ENCODE measurements at places on chromosomes 2 and 18.

DNA sequence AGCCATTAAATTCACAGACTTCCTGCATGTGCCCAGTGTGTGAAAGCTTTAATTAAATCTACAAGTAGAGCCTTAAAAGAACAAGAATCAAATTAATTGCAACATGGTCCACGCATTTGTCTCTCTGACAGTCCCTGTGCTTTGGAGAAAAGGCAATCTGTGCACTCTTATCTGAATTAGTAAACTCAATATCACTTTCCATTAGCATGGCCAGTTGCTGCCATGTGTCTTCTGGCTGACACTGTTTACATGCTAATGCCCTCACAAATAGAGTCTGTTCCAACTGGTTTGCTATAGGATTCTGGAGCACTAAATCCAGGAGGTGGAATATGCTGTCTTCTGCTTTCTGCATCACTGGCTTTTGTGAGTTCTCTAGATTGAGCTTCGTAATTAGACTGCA is 434.5 kb upstream of the RAB12 start:
- DNase-seq: no peak

DNA sequence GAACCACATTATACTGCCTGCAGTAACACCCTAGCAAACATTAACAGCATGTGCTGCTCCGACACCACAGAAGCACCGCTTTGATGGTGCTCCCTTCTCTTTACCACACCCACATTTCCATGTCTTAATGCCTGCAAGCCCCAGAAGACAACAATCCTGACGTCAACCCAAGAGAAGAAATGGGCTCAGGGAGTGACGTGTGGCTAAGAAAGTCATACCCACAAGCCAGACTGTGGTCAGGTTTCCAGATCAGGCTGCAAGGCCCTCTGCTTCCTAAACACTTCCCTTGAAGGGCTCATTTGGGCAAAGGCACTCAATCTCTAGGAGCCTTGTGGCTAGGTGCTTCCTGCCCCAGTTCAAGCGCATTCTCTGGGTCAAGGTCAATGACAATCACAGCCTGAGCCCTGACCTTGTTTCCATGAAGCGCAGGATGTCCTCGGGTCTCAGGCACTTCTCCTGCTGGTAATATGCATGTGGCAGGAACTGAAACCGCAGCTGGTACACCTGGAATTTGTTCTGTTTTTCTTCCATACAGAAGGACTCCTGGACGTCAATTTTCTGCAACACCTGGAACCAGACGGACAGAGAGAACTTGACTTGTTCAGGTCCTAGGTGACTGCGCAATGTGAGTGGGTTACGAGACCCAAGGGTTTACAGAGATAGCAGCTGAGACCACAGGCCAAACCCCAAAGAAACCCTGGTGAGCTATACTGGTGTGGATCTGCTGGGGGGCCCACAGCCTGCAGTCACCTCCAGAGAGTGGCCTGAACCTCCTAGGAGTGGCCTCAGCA is 67.2 kb downstream of the POLR1A start:
- DNase-seq: peak; percentile 96

DNA sequence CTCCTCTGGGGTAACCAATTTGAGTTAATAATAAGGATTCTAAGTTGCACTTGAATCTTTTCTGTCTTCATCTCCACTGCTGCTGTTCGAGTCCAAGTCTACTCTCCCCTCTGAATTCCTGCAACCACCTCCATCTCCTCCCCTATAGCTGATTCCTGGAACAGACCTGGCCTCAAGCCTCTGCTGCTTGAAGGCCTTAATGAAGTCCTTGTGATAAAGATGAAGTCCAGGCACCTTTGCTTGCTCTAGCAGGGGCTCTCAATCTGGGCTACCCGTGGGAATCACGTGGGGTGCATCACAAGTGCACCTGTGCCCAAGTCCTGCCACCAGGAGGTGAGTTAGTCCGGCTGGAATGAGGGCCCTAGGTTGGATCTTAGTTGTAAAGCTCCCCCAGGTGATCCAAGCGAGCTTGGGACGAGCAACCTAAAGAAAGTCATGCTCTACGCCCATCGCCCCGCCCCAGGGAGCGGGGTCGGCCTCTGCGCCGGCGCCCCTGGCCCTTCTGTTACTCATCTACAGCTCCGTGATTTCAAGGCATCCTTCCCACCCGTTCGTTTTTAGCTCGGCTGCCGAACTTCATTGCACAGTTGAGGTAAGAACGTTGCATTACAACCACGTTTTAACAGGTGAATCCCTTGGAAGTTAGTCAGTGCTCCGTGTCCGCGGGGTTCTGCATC is 905 bp upstream of the IAH1 start:
- DNase-seq: peak; percentile 47

DNA sequence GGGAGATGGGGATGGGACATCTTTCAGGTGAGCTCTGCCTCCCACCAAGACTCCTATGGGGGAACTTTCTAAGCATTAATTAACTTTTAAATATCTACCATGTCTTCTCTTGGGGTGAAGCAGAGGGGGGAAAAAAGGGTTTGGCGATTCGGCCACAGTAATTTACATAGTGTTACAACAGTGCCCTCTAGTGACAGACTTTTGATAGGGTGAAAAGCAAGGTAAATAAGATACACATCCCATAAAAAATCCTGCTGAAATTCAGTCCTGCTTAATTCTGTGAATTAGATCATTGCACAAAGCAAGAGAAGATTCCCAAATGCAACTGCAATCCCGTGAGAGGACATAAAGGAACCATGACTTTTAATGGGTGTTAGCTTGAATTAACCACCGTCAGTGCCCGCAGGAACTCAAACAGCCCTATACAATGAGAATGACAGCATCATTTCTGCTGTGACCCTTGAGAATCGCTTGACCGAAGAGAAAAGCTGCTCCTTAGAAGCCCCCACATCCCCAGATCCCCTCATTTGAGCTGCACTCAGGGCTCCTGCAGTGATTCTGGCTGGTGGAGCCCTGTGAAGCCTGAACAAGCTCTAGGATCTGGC is 32.8 kb downstream of the FAM124B start:
- DNase-seq: peak; percentile 14

GRCh38 chr2:24490690-24491541 is at the start of gene NCOA1:
Gene NCOA1, plus strand, starts transcription at chr2:24491254. Its CDS starts 167,424 bp downstream, at chr2:24658678.
- peak; percentile 88 for DNase-seq

GRCh38 chr2:27000228-27000627 is 29.8 kb downstream of the MAPRE3 start:
- DNase-seq: no peak

GRCh38 chr2:147663962-147664361 is 180.9 kb upstream of the ACVR2A start:
- no peak for DNase-seq

DNA sequence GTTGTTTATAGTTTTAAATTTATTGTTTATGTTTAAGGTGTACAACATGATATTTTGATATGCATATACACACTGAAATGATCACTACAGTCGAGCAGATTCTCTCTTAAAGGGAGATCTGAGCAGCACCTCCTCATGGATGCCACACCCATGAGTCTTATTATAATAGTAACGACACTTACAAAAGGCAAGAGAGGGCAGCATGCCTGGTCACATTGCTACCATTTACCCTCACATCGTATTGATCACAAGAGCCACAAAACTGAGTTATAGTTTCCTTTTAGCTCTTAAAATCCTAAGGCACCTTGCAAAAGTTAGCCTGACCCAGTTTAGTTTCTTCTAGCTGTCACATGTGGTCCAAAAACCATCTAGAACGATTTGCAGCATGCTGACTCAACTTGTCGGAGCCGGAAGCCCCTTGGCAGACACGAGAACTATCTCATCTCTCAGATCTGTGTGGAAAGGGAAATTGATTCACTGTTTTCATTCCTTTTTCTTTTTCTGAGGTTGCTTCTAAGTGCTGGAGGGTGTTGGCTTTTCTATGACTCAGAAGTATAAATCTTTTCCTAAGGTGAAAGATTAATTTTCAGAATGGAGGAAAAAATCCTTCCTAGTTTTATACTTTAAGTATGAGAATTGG is 85.3 kb downstream of the CDC42EP3 start:
- peak; percentile 14 for DNase-seq

DNA sequence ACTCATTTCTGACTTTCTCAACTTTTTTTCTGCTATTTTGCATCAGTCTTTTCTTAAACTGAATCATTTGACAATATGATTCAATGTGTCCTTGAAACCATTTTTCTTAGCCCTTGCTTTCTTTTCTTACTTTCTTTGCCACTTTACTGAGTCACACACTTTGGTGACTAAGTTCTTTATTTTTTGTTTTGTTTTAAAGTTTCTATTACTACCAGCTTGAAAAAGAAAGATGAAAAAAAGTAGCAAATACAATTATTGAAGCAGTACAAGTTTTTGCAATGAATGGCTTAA is 116.5 kb downstream of the DOCK10 start:
- no peak for DNase-seq

- DNase-seq: peak; percentile 29
Measured at GRCh38 chr2:127106457-127106990, 430 bp downstream of the BIN1 start.

DNA sequence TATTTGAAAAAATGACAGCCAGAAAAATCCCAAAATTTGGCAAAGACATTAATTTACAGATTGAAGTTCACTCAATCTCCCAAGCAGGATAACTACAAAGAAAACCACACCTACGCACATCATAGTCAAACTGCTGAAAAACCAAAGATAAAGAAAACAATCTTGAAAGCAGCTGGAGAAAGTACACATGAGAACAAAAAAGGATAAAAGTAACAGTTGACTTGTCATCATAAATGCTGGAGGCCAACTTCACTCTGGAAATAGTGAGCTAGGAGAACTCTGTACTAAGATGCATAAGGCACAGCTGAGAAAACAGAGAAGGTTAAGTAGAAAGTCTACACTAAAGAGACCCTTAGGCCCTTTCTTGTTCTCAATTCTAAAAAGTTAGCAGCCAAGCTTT is 73.1 kb downstream of the TLK1 start:
- peak; percentile 67 for DNase-seq

DNA sequence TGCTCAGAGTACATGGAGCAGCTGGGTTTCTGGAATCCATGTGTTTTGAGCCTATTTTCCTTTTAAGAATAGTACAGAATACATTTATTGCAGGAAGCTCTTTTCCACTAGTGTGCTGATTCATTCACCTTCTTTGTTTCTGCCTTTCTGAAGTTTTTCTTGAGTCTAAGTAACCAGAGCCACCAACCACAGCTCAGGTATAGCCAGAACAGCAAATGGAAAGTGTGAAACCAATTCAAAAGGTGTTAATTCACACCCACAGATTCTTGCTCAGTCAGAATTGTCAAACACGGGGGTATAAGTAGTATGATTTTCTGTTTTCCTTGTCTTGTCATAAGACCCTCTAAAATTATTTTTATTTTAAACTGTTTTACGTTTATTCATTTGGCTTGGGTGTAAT is 75.9 kb upstream of the DYNAP start:
- no peak for DNase-seq

DNA sequence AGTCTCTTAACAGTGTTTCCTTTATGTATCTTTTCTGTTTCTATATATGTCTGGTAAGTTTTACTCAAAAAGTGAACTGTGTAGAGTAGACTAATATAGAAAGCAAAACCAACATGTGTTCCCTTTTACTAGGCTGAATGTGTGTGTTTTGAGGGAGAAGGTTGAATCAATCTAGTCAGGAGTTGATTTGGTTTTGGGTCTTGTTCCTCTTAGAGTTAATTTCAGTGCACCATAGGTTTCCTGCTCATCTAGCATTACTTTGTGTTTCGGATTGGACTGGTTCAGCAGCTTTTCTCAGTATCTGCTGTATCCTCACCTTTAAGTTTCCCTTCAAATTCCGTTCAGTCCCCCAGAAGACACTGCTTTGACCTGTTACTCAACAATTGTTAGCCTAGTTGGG is 52.0 kb upstream of the TRIM43 start:
- DNase-seq: no peak

GRCh38 chr18:78542204-78542603 is 437.4 kb upstream of the SALL3 start:
- no peak for DNase-seq

GRCh38 chr2:202700075-202700901 is 65.5 kb downstream of the FAM117B start:
- peak; percentile 11 for DNase-seq

DNA sequence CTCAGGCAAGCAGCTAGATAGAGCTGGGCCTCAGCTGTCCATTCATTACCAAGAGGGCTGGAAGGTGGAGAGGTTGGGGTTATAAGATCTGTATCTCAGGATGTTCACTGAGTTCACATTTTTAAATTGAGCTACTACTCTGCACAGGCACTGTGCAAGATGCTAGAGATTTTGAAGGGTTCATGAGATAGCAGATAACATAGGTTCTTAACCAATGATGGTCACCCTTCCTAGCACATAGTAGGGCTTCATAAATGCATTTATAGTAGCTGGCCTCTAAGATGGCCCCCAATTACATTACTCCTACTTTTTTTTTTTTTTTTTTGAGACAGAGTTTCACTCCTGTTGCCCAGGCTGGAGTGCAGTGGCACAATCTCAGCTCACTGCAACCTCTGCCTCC is 79.7 kb downstream of the DDX1 start:
- no peak for DNase-seq

GRCh38 chr2:151085181-151085611 is 176.5 kb downstream of the RBM43 start:
- no peak for DNase-seq

- DNase-seq: no peak
Measured at GRCh38 chr2:20629581-20630171, 21.2 kb downstream of the HS1BP3 start.

- DNase-seq: no peak
Measured at GRCh38 chr2:193907561-193907960, 1712.8 kb upstream of the TMEFF2 start.

- no peak for DNase-seq
Measured at GRCh38 chr2:223979730-223980396, 22.6 kb downstream of the MRPL44 start.

GRCh38 chr2:30655211-30655610 is 152.0 kb downstream of the CAPN13 start:
- no peak for DNase-seq

DNA sequence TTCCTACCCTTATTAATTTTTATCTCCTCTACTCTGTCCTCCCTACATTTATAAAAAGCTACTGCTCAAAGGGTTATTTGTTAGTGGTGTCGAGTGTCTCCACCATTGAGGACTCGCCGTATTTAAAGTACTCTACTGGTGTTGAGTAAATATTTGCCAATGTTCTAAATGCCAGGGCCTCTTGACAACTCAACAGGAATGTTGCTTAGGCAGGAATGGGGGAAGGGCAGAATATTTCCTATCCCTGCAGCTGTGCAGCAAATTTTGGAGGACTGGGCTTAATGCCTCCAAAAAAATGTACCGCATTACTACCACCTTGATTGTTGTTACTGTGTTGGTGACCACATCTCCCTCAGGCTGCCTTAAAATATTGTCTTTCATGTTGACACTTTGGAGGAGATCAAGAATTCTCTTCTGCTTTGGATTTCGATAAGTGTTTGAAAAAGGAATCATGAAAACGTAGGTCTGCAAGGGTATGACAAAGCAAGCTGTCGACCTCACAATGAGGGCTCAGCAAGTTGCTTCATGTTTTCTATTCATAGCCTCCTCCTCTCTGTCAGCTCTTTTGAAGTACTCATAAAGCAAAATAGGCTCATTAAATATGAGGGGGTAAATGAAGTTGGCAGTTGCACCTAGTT is 84.3 kb downstream of the EFEMP1 start:
- DNase-seq: no peak

DNA sequence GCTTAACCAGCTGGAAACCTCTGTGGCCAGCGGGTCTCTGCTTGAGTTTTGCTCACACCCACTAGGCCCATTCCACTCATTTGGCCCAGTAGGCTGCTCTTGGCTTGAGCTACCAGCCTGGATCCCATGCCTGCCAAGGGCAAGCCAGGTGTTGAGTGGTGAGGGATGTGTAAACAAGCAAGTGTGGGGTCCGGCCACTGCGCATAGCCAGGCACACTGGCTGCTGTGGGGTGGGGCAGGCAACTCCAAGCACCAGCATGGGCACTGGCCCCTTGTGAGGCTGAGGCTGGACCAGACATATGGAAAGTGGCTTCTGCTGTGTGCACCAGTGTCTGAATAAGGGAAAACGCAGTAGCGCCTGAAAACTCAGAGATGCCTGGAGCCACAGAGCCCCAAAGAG is 732.7 kb downstream of the NR4A2 start:
- no peak for DNase-seq

All from naive thymus-derived CD4-positive, alpha-beta T cell (primary cell).